Right forelimb (tissue), 1 donor: ENCODE measurements at places on chromosomes 13 and 19.

DNA sequence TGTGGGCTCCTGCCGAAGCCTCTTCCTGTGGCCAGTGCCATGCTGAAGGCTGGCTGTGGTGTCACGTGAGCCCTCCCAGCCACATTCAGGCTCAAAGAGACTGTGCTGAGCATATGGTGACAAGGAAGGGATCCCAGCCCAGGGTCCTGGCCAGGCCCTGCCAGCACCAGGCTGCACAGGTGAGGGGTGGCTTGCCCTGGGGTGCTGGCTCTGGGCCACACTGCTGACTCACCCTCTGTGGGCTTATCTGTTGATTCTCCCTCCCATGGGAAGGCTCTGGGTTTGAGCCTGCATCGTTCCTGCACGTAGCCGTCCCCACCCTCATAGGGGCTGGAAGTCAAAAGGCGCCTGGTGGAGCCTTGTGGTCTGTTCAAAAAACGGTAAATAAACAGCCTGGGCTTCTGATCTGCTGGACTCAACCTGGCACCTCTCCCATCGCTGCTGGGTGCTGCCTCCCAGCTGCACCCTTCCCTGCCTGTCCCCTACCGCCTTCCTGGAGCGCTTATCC is 31.1 kb downstream of the DNM2 start:
- no peak for DNase-seq

GRCh38 chr13:96803456-96804100 is 190.7 kb downstream of the OXGR1 start:
- DNase-seq, result no peak

DNA sequence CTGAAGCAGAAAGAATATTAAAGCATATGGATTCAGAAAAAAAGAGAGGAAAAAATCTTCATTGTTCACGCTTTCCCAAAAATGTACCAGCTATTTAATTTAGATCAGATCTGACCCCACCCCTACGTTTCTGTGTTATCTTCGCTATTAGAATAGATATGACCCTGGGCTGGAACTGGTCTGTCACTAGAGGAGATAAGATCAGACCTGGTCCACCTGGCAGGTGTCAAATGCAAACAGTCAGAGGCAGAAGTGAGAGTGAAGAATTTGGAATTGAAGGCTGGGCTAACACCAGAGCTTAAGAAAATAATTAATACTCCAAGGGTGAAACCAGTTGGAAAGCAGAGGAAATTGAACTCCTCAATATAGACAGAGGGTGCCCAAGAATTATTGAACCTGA is 30.0 kb upstream of the MBNL2 start:
- no peak for DNase-seq

DNA sequence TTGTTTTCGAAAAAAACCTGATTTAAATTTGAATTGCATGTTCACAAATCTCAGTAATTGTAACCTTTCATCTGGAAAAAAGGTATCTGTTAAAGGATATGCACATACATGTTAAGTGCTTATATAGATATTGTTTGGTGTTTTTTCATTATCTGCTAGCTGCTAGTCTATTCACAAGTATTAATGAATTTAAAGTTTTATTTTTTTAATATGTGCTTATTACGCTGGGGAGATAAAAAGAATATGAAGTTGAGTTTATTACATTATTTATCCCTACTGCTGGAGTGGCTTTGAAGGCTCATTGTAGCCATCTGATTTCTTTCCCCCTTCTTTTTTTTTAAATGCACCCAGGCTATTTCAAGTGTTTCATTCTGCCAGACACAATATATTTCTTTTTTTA is 3.9 kb upstream of the MAB21L1 start:
- no peak for DNase-seq

- no peak for DNase-seq
Observed at GRCh38 chr13:97749174-97749573, 204.3 kb upstream of the IPO5 start.

DNA sequence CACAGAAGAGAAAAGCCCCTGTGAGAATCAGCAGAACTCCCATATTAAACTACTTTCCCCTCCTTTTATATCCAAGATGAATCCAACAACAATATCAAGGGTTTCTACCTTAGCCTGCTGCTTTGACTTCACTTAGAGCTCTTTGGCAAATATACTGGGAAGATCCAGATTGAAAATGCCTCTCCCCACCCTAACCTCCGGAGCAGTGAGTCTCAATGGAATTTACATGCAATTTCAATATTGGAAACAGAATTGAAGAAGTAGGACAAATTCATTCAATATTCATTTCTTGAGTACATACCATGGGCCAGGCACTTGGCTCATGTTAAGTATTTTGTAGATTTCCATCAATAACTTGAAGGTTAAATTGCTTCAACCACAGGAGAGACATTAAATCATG is 457.4 kb downstream of the TBC1D4 start:
- no peak for DNase-seq

DNA sequence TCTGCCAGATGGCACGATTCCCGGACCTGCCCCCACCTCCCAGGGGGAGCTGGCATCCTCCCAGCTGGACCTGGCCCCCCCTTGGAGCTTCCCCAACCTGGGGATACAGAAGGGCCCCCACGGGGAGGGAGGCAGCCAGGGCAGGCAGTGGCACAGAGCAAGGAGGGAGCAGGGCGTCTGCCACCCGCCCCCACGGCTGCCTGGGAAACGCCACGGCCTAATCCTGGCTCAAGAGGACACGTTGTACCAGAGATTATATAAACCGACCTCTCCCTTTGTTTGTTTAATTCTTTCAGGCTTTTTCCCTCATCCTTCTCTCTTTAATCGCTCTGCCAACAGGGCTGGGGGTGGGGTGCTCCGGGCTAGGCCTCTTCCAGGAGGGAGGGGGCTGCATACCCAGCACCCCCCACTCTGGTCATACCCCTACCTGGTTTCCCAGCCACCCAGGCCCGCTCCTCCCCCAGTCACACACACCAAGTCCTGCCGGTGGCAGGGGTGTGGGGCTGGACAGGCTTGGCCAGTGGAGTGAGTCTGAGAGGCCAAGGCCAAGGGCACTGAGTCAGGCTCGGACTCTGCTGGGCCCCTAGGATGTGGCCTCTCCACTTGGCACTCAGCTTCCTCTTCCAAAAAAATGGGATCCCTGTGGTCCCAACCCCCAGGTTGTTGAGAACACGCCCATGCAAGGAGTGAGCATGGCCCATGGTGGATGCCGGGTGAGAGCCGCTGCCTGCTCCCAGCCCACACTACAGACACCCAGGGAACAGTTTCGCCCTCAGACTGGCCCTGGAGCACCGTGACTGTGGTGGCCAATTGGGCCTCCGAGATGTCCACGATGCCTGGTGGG is 29.5 kb upstream of the NFIC start:
- no peak for DNase-seq

DNA sequence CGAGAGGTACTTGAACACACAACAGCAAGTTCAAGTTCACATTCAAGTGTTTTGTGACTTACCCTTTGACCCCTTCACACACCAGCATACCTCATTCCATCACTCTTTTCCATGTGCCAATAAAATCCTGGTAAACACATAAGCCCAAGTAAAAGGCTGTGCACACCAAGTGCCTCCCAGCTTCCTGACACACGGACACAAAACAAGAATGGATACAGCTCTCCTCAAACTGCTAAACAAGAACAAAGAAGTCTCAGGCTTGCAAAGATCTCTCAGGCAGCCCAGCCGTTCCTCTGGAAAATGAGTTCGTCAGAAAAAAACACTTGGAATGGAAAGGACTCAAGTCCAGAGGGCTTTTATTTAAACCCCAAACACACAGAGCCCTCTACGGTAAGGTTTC is 83.7 kb downstream of the NUFIP1 start:
- DNase-seq, result no peak

DNA sequence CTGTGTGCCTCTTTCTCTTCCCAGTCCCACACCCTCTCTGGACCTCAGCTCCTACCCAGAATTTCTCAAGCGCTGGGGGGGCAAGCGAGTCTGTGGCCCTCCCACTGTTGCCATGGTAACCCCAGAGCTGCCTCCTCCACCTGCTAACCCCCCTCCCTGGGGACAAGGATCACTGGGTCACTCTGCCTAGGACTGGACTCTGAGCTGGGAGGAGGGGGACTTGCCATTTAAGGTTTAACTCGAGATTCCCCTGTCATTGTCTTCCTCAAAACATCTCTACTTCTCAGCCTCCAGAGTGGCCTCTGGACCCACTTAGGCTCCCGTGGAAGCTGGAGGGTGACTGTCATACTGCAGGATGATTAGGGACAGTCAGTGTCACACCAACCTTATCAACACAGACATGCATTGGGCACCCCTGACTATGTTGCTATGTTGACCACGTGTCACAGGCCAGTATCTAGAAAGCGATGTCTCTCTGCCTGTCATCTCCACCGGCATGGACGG is 2.2 kb downstream of the PALM3 start:
- no peak for DNase-seq

DNA sequence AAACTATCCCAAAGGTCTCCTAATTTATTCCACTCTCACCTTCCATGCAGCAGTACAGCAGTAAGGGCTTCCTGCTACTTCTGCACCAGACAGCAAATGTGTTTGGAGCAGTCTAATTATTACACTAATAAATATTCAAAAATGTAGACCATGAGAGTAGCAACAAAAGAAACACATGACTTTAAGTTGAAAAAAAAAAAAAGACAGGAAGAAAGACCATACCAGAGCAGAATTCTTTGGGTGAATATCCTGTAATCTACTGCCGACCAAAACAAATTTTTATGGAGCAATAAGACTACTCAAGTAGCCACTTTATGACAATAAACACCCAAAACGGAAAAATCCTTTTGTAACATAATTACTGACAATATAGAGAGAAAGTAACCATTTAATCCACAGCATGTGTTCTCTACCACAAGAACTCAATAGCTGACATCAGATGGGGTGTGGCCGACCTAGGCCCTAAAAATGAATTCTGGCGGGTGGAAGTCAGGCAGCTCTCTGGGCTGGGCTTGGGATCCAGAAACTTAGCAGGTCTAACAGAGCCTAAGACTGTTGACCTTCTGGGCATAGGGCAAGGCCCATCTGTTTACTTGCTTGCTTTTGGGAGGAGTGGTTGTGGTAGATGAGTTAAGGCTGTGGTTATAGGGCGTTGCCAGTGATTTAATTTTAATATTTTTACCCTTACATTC is 4.6 kb downstream of the KLF12 start:
- peak; percentile 45 for DNase-seq

DNA sequence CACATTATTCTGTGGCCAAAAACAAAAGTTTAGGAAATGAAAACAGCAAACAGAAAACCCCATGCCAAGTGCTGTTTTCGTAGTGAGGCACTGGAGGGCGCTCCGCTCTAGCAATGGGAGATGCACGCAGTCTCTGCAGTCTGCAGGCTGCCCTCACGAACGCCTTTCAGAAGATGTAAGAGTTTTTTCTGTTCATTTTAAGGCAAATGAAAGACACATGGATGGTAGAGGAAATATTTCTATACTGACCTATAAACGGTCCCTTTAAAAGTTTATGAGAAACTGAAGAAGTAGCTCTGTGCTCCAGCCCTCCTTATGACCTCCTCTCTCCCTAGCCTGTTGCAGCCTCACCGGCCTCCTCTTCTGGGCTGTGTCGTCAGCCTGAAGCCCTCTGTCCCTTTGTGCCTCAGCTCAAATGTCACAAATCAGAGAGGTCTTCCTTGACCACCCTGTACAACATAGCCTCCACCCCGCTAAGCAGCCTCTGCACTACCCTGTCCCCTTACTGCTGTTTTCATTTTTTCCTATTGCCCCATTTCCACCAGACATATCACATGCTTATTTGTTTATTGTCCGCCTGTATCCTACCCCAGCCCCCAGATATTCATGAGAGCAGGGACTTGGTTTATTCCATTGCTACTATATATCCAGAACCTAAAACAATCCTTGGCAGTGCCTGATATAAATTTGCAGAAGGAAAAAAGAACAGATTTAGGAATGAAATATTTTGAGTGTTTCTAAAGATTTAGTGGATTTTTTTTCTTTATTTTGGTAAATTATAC is 116.4 kb downstream of the TM9SF2 start:
- DNase-seq, result peak; percentile 61
